ENCODE measurements at places on chromosomes 2 and 18. TPM values are rescaled to one million over a fixed set of nuclear protein-coding genes. Genes with fewer than 3 reads are reported as not detected.

Gene TGFA
- total RNA-seq = 104 TPM

GRCh38 chr18:31942291-31942998 is 483 bp downstream of the TRAPPC8 start:
- DNase-seq = peak; percentile 39

DNA sequence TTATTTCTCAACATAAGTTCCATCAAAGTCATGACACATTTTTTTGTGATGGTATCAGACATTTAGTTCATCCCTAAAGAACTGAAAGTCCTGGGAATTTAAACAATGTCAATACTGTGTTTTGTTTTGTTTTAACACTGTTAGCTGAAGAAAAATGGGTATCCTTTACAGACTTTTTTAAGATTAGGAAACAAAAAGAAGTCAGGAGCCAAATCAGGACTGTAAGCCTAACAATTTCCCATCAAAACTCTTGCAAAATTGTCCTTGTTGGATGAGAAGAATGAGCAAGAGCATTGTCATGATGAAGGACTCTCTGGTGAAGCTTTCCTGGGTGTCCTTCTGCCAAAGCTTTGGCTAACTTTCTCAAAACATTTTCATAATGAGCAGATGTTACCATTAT is 69.4 kb downstream of the SRD5A2 start:
- DNase-seq = no peak

DNA sequence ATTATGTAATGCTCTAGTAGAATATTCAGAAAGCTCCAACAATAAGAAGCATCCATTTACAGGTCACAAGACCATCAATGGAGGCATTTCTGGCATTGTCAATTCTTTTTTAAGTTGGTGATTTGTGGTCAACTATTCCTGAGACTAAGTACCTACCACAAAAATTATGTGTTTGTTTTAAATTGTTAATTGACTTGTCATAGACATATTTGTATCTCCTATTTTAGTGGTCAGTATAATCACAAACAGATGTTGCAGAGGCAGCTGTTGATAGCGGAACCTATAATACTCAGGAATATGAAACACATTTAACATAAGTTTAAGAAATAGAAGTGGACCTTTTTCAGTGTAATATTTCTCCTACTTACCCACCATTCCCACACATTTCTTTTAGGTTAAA is 430.1 kb downstream of the CCDC85A start:
- DNase-seq = no peak

DNA sequence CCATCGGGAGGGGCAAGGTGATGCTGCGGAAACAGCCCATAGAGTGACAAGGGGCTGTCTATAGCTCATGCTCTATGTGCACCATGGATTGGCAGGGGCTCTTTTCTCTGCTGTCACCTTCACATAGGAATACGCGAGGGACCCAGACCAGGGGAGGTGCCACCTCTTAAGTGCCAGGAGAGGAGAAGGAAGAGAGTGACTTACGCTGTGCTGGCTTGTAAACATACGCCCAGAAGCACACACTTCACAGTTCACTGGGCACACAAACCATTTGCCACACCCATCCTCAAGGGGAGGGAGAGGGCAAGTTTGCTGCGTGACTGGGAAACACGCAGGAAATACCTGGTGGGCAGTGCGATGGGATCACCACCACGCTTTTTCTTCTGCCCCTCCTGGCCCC is 65.1 kb upstream of the GPR45 start:
- DNase-seq = no peak
